Upper lobe of right lung (tissue), 1 donor: ENCODE measurements at places on chromosomes 2 and 18. TPM values are rescaled to one million over a fixed set of nuclear protein-coding genes. Genes with fewer than 3 reads are reported as not detected.

The CNDP1 gene
- not detected for total RNA-seq

The ESPNL gene
- total RNA-seq: 0.35 TPM

DNA sequence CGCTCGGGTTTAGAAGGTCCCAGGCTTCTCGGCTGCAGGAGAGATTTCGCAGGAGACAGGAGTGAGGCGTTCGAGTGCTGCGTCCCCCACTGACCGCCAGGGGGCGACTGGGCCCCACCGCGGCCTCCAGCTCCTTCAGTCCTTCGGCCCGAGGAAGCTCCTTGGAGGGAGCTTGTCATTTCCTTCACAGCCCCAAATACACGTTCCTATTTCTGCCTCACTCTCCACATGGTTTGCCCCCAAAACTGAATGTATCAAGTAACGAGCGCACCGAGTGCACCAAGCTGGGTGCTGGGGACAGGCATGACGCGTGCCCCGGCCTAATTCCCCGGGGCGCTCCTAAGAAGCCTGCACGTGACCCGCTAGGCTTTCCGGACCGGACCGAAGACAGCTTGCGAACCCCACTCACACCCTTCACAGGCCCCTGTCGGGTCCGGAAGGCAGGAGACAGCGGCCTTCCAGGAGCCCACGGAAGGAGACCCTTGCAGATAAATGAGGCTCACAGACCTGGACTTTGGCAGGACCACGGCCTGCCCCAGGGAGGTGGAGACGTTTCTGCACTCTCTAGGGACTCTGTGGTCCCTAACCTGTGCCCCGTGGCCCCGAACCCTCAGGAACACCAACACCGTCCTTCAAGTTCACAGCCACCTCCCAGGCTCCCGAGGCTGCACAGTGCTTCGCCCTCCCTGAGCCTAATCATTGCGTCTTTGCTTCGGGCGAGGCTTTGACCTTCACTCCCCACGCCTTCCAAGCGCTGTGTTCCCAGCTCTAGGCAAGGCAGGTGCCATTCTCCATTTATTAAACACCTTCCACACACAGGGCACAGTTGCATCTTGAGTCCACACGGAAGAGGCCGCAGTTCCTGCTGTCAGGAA, 13.0 kb upstream of the FAHD2A start:
- DNase-seq: peak; percentile 82
- H3K36me3 ChIP-seq: no peaks in the 10 kb centered on the region
- no peak overlapping the region for H3K4me3 ChIP-seq
- no peaks in the 10 kb centered on the region for H3K27me3 ChIP-seq
- no peak overlapping the region for H3K27ac ChIP-seq

- no peak overlapping the region for H3K4me3 ChIP-seq
- H3K27me3 ChIP-seq: no peaks in the 10 kb centered on the region
- H3K36me3 ChIP-seq: no peaks in the 10 kb centered on the region
These were observed 150.8 kb downstream of the PXDN start for GRCh38 chr2:1593371-1594122.

- H3K4me3 ChIP-seq: no peak overlapping the region
- no peak overlapping the region for H3K27ac ChIP-seq
- H3K36me3 ChIP-seq: no peaks in the 10 kb centered on the region
- DNase-seq: no peak
- no peaks in the 10 kb centered on the region for H3K4me1 ChIP-seq
- H3K27me3 ChIP-seq: no peaks in the 10 kb centered on the region
These were observed 128.3 kb upstream of the ETAA1 start for GRCh38 chr2:67268797-67269196.

DNA sequence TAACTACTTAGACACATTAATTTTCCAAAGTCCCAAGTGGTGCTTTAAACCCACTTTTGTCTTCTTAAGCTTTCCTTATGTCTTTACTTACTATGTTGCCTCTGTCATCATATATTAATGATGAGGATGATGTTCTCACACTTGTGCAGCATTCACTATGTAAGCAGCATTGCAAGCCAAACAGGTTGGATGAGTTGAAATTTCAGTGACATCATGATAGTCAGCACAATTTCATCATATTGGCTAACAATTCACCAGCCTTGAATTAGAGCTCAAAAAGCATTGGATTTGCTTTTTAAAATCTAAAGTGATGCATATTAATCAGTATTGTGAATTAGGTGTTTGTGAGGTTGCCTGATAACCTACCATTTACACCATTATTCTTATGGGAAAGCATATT, 7.7 kb downstream of the APLF start:
- H3K36me3 ChIP-seq: no peaks in the 10 kb centered on the region
- H3K27ac ChIP-seq: no peak overlapping the region
- no peaks in the 10 kb centered on the region for H3K4me1 ChIP-seq
- no peak overlapping the region for H3K4me3 ChIP-seq
- H3K27me3 ChIP-seq: no peaks in the 10 kb centered on the region
- no peak for DNase-seq

DNA sequence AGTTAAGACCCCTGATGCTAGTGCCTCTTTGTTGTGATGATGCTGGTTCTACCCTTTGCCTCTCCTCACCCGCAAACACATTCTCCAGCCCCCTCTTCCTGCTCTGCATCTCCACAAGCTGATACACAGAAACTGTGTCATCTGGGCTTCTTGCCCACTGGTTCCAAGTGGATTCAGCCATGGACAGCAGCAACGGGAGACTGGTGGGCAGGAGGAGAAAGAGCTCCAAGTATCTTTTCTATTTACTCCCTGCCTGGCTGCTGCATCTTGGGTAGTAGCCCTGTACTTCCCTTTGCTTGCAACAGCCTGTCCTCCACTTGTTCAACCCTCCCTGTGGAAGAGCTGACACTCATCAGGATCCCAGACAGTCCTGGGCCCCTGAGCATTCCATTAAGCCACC, 655.1 kb upstream of the RAB6C start:
- H3K27me3 ChIP-seq: no peaks in the 10 kb centered on the region
- no peaks in the 10 kb centered on the region for H3K36me3 ChIP-seq
- H3K4me3 ChIP-seq: no peak overlapping the region
- H3K27ac ChIP-seq: no peak overlapping the region
- no peak for DNase-seq

GRCh38 chr2:80852808-80853139, 548.2 kb upstream of the LRRTM1 start:
- no peaks in the 10 kb centered on the region for H3K4me1 ChIP-seq
- no peaks in the 10 kb centered on the region for H3K36me3 ChIP-seq
- DNase-seq: no peak

The TSPYL6 gene
- not detected for total RNA-seq

The CNPPD1 gene
- 64.0 TPM for total RNA-seq

DNA sequence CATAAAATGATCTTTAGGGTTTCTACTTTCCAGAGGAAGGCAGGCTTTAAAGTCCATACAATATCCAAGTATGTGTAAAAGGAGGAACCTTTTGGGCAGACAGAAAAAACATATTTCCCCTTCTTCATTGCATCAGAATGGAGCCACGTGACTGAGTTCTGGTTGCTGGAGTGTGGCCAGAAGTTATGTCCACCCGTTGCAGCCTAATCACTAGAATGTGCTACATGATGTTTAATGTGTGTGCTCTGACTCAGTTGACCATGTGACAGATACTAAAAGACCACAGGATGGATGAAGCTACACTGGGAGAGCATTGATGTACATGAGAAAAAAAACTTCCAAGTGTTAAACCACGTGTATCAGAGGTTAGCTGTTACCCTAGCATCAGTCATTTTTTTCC, 460.9 kb downstream of the RIT2 start:
- H3K27me3 ChIP-seq: no peaks in the 10 kb centered on the region
- no peak overlapping the region for H3K27ac ChIP-seq
- DNase-seq: no peak

The SDC1 gene
- 148 TPM for total RNA-seq

DNA sequence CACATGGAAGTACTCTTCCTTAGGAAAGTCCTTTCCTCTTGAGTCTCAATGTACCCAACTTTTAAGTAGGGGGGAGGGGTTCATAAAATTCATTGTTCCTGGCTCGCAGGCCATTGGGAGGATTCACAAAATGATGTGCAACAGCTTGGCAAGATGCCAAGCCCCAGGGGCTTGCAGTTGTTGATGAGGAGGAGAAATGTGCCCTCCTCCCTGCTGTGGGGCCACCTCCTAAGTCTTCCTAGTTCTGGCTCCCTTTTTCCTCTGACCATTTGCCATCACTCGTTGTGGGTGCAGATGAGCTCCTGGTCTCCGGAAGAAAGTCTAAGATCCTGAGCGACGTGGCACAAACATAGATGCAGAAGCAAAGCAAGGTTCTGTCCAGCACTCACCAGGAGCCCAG, 435.4 kb downstream of the EIPR1 start:
- H3K4me1 ChIP-seq: no peaks in the 10 kb centered on the region
- H3K36me3 ChIP-seq: no peaks in the 10 kb centered on the region
- no peak overlapping the region for H3K27ac ChIP-seq
- H3K4me3 ChIP-seq: no peak overlapping the region
- no peaks in the 10 kb centered on the region for H3K27me3 ChIP-seq
- DNase-seq: no peak

- H3K27ac ChIP-seq: no peak overlapping the region
- H3K36me3 ChIP-seq: no peaks in the 10 kb centered on the region
- H3K4me3 ChIP-seq: no peak overlapping the region
- H3K27me3 ChIP-seq: no peaks in the 10 kb centered on the region
These were observed 124.9 kb downstream of the NBAS start for GRCh38 chr2:15436195-15436594.

The RGPD3 gene
- total RNA-seq: 0.12 TPM

DNA sequence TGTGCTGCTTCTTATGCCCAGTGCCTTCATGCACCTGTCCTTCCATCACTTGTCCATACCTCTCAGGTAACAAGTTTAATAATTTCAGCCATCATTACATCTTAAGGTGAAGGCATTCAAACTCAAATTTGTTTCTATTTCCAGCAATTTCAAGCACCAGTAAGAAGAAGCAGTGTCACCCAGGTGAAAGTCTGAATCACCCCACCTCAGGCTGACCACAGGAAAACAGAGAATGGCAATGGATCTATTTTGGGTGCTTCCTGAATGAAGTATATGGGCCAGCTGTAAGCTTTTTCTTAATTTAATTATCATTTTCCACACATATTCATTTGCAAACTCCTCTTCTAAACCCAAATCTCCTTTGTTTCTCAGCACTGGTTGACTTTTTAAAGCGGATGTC, 372.7 kb upstream of the SOX11 start:
- H3K36me3 ChIP-seq: no peaks in the 10 kb centered on the region
- H3K27ac ChIP-seq: no peak overlapping the region
- no peaks in the 10 kb centered on the region for H3K27me3 ChIP-seq
- H3K4me3 ChIP-seq: no peak overlapping the region

- H3K27me3 ChIP-seq: no peaks in the 10 kb centered on the region
- H3K36me3 ChIP-seq: no peaks in the 10 kb centered on the region
- H3K4me1 ChIP-seq: no peaks in the 10 kb centered on the region
- no peak for DNase-seq
- no peak overlapping the region for H3K27ac ChIP-seq
These were observed 311.5 kb downstream of the CDH2 start for GRCh38 chr18:27865431-27865830.

DNA sequence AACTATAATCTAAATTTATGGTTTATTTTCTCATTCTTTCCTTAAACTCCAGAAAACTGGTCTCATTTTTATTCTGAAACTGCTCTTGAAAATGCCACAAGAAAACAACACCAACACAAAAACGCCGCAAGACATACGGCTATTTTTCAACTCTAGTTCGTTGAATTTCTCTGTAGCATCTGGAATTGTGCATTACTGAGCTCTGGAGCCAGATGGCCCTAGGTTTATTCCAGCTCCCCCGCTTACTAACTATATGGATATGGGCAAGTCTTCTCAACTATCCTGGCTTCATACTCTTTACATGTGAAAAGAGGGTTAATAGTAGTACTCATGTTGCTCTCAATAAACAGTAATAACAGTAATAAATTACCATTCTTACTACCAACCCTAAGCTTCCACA, 19.9 kb downstream of the FAM98A start:
- no peaks in the 10 kb centered on the region for H3K4me1 ChIP-seq
- no peak for DNase-seq
- no peak overlapping the region for H3K27ac ChIP-seq
- no peaks in the 10 kb centered on the region for H3K27me3 ChIP-seq

DNA sequence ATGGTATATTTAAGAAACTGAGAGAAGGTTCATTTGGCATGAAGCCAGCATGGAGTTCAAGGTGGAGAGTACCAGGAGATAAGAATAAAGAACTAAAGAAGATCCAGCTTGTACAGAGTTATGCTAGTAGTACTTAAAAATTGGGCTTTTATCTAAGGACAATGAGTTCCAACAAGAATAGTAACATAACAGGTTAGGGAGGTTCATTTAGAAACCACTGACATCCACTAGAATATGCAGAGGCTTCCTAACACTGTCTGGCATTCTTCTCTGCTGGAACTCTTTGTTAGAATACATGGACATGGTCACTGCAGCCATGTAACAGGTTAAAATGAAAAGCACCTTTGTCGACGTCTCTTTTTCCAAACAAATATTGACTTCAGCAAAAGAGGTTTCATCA, 42.6 kb upstream of the DSC1 start:
- no peak overlapping the region for H3K27ac ChIP-seq
- H3K4me3 ChIP-seq: no peak overlapping the region
- H3K4me1 ChIP-seq: no peaks in the 10 kb centered on the region
- H3K27me3 ChIP-seq: no peaks in the 10 kb centered on the region
- H3K36me3 ChIP-seq: no peaks in the 10 kb centered on the region

DNA sequence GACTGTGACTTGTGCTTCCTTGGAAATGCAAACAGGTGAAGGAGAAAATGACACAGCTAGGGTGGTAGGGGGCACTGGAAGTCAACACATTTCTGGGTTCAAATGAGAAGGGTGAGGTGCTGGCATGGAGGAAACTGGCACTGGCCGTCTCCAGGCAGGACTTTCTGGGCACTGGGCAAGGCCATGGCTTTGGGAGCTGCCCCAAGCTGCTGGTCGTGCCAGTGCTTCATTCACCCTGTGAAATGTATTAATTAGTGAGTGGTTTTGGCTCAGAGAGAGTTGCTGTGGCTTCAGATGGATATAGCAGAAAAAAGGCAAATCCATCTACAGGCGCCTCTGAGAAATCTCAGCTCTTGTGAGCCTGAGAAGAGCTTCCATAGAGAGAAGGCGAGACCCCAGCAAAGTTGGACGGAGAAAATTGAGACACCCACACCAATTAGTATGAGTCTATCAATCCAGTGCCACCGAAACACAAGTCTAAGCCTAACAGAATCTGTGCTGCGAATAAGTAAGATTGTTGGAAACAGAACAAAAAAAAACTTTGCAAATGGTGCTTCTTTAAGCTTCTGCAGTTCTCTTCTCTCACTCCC, 202.1 kb upstream of the TNP1 start:
- H3K4me1 ChIP-seq: no peaks in the 10 kb centered on the region
- no peaks in the 10 kb centered on the region for H3K27me3 ChIP-seq
- no peaks in the 10 kb centered on the region for H3K36me3 ChIP-seq
- DNase-seq: no peak
- H3K4me3 ChIP-seq: no peak overlapping the region

GRCh38 chr2:7674606-7675005, 757.4 kb downstream of the RNF144A start:
- no peaks in the 10 kb centered on the region for H3K4me1 ChIP-seq
- no peaks in the 10 kb centered on the region for H3K27me3 ChIP-seq
- no peak overlapping the region for H3K27ac ChIP-seq
- no peak for DNase-seq

The GBX2 gene
- not detected for total RNA-seq

- H3K4me3 ChIP-seq: peak overlapping the region; percentile 95
- H3K27me3 ChIP-seq: peaks cover 76% of the 10 kb centered on the region
- no peaks in the 10 kb centered on the region for H3K36me3 ChIP-seq
- peak overlapping the region; percentile 63 for H3K27ac ChIP-seq
- DNase-seq: no peak
These were observed 1.1 kb upstream of the SATB2 start for GRCh38 chr2:199458806-199459285.

- H3K36me3 ChIP-seq: no peaks in the 10 kb centered on the region
- no peaks in the 10 kb centered on the region for H3K27me3 ChIP-seq
- no peaks in the 10 kb centered on the region for H3K4me1 ChIP-seq
- no peak overlapping the region for H3K27ac ChIP-seq
- H3K4me3 ChIP-seq: no peak overlapping the region
These were observed 51.8 kb downstream of the BIN1 start for GRCh38 chr2:127054996-127055785.

The GALNT5 gene
- total RNA-seq: 40.2 TPM
